Omental fat pad (tissue), 4 donors: ENCODE measurements at places on chromosomes 13 and 19. TPM values are rescaled to one million over a fixed set of nuclear protein-coding genes. Genes with fewer than 3 reads are reported as not detected.

- DNase-seq: no peak
Observed at GRCh38 chr13:106295971-106296370, 239.5 kb downstream of the EFNB2 start.

GRCh38 chr19:43735957-43736356 is 18.8 kb downstream of the SMG9 start:
- DNase-seq: no peak

DNA sequence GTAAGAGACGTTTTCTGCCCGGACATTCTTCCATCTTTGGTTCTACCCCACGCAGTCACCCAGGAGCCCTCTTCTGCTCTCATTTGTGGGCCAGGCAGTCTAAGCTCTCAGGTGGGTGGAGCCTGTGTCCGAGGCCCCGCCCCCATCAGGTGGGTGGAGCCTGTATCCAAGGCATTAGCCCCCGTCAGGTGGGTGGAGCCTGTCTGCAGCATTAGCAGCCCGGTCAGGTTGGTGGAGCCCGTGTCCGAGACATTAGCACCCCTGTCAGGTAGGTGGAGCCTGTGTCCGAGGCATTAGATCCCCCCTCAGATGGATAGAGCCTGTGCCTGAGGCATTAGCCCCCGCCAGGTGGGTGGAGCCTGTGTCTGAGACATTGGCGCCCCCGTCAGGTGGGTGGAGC is 45.5 kb upstream of the C13orf46 start:
- DNase-seq: no peak

DNA sequence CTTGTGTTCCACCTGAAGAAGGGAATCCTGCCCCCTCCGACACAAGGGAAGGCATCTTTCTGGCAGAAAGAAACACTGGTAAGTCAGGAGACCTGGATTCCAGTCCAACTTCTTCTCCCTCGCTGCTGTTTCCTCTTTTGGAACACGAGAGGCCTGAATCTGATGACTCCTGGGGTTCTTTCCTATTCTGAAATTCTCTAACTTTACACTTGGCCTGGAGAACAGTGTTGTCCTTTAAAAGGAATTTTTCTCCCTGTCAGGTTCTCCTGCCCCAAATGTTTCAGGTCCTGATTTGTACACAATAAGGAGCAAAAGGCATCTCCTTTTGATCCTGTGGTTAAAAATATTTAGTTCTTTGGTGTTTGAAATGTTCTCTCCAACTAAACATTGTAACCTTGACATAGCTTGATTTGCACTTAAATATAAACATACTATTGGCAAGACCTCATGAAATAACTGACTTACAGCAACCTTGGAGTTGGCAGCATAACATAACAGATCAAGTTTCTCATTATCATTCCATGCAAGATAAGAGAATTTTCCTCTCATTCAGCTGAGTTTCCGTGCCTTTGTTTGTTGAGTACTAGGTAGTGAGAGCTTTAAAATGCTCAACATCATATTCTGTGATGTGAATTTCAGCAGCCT is 244.8 kb downstream of the COG6 start:
- no peak for DNase-seq

GRCh38 chr13:93480553-93481106 is 254.0 kb downstream of the GPC6 start:
- DNase-seq: no peak

- DNase-seq: no peak
Observed at GRCh38 chr19:54795758-54796157, 7.7 kb upstream of the KIR2DL4 start.

GRCh38 chr19:29834991-29835846 is 23.4 kb downstream of the CCNE1 start:
- DNase-seq: no peak

- no peak for DNase-seq
Observed at GRCh38 chr13:93343097-93343496, 116.5 kb downstream of the GPC6 start.

- DNase-seq: no peak
Observed at GRCh38 chr19:2333027-2333806, 4.7 kb downstream of the SPPL2B start.

DNA sequence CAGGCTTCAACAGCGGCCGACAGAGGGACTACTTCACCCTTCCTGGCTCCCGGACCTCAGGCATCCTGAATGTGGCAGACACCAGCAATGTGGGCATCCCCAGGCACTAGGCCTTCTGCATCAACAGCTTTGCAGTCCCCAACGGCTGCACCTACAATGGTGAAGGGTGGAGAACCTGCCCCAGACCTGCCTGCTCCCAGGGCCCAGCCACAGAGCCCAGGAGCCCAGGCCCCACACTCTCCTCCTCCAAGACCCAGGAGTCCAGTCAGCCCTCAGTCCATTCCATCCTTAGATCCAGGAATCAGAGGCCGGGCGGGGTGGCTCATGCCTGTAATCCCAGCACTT is 34.5 kb downstream of the HPN start:
- DNase-seq: no peak

- no peak for DNase-seq
Observed at GRCh38 chr13:44565881-44566280, 10.2 kb downstream of the TSC22D1 start.

DNA sequence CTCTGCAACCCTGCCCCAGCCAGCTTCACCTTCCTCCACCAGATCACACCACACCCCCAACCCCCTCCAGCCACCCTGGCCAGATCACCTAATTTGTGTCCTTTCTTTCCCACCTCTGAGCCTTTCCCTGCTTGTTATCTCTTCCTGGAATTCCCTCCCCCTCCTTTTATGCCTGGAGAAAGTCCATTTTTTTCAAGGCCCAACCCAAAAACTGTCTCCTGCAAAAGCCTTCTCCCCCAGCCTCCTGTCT is 5.3 kb upstream of the TLE2 start:
- DNase-seq: no peak

- no peak for DNase-seq
Observed at GRCh38 chr19:18763674-18764590, 27.2 kb downstream of the COMP start.

GRCh38 chr19:4393947-4394590 is 6.3 kb downstream of the SH3GL1 start:
- no peak for DNase-seq

Gene VWA8
- total RNA-seq: 15.4 TPM

Gene CCDC169
- not detected for total RNA-seq

Gene HS6ST3
- total RNA-seq: 0.32 TPM

Gene PALM
- total RNA-seq: 50.0 TPM

Gene SUGP1
- total RNA-seq: 24.2 TPM

Gene C19orf67
- total RNA-seq: not detected

Gene SIAH3
- under 0.01 TPM for total RNA-seq

Gene CEACAM21
- 0.37 TPM for total RNA-seq
